ENCODE measurements at places on chromosomes 5 and 9.

GRCh38 chr5:124952079-124952478 lies 205.6 kb upstream of the ZNF608 start:
- DNase-seq: no peak

GRCh38 chr5:36888303-36888702 lies 11.7 kb downstream of the NIPBL start:
- no peak for DNase-seq

DNA sequence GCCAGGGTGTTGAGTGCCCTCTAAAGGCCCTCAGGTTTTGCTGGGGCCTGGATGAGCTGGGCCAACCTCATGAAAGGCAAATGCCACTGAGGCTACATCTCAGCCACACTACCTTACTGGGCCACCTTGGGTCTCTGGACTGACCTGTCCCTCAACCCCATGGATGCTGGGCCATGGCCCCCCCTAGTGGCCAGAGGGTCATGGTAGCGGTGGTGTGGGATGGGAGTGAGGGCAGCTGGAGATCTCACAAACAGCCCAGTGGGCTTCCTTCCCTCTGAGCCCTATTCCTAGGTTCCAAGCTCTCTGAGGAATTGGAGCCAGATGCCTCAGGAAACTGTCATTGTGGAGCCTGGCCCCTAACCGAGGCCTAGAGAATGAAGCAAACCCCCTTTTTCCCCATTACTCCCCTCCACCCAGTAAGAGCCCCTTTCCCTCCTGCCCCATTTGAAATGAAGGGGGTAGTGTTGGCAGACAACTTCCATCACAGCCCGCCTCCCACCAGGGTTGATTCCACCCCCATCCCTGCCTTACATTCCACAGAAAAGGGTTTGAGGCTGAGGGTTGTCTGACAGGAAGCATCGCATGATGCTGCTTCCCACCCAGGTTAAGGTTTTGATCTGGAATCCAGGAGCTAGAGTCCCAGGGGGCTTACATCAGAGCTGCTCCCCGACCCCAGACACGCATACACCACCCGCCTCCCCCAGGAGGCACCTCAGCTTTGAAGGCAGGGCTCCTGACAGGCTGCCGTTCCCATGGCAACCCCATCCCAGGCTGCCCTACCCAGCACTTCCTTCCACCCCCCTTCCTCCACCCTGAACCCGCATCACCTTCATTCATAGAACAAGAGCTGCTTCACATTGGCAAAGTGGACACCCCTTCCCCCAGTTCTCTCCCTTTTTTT lies 63.9 kb downstream of the PCDH1 start:
- no peak for DNase-seq

- DNase-seq: peak; percentile 46
These were observed 39.8 kb upstream of the FUBP3 start for GRCh38 chr9:130539420-130540223.

GRCh38 chr5:122978644-122979297 lies 57.8 kb downstream of the PPIC start:
- no peak for DNase-seq

GRCh38 chr5:155343468-155343867 lies 329.9 kb downstream of the KIF4B start:
- no peak for DNase-seq

DNA sequence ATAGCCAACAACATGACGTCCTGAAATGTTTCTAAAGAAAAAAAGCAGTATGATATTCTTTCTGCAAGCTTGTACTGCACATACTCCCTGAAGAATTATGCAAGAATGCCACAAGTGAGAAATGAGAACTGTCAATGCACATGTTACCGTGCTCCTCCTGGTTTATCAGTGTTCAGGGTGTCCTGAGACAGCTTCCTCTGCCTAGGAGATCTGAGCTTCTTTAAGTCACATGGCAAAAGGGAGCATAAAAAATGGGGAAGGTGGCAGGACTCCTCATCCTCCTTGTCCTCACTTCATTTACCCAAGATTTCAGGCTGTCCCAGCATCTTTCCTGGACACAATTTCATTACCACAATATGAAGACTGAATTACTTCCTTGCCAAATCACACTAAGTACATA lies 238.2 kb downstream of the GLIS3 start:
- no peak for DNase-seq

Measured in astrocyte of the spinal cord (primary cell).